ENCODE measurements at places on chromosomes 2 and 18.
A peak's percentile ranks its signal among the peaks of the same experiment; 100 is the strongest.

DNA sequence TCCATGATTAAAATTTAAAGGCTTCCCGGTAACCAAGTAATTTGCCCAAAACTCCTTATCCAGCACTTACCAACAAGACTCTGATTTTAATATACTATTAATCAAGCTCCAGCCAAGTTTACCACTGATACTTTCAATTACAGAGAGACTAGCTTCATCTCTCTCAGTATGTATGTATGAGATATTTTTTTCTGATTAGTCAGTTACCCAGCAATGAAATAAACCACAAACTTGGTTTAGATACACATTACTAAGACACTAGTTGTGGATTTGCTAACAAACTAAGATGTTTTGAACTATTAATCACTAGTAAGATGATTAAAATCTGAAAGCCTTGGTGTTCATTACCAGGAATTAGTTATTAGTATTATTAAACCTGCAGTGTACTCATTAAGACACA, 1272.2 kb upstream of the ACVR2A start:
- no peak for DNase-seq

- no peak for DNase-seq
These were observed 255.3 kb downstream of the SH3BP4 start for GRCh38 chr2:235206980-235207579.

DNA sequence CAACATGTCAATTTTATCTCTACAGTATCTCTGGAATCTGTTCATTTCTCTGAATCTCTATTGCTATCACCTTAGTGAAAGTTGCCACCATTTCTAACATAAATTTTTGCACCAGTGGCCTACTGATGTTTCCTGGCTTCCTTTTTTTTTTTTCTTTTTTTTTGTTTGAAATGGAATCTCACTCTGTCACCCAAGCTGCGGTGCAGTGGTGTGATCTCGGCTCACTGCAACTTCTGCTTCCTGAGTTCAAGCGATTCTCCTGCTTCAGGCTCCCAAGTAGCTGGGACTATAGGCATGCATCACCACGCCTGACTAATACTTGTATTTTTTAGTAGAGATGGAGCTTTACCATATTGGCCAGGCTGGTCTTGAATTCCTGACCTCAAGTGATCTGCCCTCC, 35.1 kb downstream of the KCNJ13 start:
- DNase-seq: no peak

DNA sequence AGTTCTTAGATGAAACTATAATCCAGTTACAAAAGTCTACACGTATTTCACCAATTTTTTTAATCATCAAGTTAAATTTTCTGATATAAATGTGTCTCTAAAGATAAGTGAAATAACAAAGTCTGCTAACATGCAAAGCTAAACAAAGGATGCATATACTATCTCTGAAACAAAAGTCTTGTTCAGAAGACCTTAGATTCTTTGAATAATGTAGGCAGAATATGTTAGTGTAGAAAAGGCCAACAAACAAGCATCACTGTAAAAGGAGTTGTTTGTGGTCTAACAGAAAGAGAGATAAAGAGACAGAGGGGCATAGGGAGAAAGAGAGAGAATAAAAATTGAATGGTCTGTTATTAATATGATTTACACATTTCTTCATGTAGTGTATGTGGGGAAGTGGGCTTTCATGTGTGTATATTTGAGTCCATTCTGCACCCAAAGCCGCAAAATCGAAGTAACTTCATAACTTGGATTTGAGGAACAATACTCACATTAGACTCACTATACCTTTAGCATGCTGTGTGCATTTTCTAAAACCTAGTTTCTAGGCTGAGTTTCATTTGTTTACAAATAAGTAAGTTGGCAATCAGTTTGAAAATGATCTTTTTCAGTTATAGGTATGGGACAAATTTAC, 734.8 kb upstream of the REG3G start:
- DNase-seq: no peak

DNA sequence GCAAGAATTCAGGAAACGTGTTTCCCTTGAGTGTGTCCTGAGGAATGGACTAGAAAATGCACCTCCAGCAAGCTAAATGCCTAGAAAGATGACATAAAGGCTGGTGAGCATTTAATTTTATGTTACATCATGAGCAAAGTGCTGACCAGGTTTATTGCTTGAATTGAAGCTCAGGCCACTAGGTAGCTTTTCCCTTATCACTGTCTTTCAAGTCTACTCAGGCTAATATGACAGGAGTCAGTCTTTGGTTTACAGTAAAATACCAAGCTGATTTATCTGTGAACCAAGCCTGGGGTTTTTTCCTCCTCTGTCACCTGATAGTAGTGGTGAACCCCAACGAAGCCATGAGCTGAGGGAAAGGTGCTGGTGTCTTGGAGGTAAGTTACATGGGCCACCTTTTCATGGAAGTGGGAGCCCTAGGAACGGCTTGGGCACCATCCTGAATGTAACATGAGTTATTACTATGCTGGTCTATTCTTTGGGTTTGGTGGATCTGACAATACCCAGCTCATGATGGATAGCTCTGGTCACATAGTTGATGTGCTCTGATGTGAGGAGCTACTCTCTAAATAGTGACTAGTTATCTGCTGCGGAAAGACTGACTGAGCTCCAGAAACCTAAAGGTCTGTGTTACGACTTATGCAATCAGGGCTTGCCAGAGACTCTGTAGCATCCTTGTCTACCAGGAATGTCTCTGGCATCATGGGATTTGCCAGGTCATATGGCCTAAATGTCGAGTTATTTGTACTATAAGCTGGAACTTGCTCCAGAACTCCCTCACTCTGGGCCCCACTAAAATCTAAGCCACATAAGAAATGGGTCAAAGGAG, 39.8 kb downstream of the NUP35 start:
- DNase-seq: no peak

DNA sequence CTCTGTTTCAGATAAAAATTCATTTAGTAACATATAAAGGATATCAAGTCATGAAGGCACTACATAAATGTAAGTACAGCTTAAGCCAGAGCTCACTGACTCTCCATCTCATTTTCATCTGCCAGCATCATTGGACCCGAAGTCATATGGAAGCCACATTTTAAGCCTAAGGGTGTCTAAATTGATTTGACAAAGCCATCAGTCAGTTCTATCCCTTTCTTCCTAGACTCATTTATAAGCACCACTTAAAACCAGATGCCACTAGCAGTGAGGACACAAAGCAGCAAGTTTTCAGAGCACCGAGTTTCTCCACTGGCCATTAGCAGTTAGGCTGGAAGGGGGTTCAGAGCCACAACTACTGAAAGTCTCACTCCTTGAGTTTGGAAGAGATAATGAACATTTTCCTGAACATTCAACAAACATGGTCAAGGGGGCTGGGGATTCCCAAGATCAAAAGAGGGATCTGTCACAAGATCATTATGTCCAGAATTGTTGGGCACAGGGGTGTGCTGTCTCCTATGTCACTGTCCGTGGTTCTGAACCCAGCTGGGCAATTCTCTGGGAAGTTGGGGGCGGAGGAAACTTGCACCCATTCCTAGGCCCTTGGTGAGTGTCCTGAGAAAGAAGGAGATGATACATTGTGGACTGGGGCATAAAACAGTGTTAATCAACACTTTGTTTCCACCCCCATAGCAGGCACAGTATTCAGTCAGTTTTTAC, 158.5 kb upstream of the LMAN1 start:
- peak; percentile 30 for DNase-seq

- no peak for DNase-seq
These were observed 96.8 kb downstream of the MTCL1 start for GRCh38 chr18:8802017-8802672.
